NCI-H187 treated with DMSO at 0.1 percent for 48 hours (cell line): ENCODE measurements at places on chromosomes 13 and 19.

DNA sequence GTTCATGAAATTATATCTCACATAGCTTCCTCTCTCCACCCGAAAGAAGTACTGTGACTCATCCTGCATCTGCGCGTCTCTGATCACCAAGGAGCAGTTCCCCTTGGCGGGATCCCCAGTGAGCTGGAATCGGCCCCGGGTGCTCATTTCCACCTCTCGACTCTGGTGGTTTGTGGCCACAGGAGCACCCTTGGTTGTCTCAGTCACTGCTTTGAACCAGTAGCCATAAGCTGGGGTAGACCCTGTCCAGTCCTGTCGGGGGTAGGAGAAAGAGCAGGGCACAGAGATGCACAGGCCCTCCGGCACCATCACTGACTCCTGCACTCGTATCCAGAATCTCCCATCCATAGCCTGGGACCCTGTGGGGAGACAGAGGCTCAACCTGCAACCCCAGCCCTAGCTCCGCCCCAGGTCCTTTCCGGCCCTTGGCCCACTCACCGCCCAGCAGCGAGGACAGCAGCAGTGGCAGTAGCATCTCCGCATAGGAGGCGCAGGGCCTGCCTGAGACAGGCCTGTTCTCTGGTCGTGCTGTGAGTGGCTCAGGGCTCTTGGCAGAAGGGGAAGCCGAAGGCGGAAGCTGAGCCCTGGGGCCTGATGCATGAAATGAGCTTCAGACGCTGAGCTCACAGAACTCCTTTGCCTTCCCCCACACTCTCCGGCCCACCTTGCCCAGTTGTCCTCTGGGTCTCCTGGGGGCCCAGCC lies at the start of gene SIGLEC10:
SIGLEC10 (minus strand) TSS at position 536 of the 703 bp plus-strand sequence; CDS start at position 475, 61 bp downstream.
- DNase-seq: no peak

DNA sequence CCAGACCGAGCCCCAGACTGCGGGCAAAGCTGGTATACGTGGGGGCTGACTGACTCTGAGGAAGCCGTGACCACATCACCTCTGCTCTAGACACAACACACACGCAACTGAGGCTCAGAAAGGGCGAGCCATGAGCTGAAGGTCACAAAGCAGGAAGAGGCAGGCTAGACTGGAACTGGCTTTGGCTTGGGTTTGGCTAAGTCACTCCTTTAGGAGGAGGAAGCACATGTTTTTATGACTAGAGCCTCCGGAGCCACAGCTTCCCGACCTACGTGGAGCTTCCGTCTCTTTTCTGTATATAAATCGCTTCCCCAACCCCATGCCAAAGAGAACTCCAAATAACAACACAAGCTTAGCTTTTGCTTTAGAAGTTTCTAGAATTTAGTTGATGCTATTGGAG lies 48.0 kb downstream of the RFX2 start:
- DNase-seq: no peak

DNA sequence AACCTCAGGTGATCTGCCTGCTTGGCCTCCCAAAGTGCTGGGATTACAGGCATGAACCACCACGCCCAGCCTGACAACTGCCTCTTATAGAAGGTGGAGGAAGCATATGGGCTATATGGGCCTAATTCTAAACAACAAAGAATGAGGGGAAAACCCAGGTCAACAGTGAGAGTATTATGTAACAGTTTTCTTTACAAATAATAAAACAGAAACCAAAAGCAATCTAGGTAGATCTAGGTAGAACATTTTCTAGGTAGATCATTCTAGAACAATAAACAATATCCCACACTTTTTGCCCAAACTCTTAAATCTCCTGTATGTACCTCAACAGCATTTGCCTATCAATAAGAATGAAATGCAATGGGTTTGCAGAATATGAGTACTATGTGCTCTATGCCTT lies 267.4 kb downstream of the ABCC4 start:
- DNase-seq: no peak

DNA sequence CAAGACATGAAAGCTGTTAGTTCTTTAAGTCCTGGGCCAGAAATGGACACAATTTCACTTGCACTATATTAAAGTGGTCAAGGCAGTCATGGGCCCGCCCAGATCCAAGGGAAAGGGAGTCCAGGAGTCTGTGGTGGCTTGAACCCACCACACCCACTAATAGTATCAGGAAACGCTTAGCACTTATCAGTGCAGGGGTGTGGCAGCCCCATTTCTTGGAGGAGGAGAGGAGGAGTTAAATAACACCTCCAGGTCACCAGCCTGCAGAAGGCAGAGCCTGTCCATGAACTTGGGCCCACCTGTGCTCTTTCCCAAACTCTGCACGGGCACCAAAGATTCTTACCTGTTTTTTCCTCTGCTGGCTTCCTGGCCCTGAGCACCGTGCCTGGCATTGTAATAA lies 5.4 kb upstream of the NTN5 start:
- DNase-seq: no peak

DNA sequence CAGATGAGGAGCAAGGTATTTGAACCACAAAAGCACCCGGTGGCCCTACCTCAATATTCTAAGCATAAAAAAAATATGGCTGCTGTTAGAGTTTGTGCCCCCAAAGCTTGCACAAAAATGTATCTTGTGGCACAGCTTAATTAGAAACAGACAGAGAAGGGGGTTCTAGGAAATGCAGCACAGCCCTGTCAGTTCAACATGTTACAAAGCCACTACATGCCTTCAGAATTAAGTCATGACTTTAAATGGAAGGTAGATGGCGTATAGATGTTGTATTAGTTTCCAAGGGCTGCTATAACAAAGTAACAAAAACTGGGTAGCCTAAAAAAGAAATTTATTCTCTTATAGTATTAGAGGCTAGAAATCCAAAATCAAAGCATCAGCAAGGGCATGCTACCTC lies 703.8 kb downstream of the DIAPH3 start:
- DNase-seq: no peak

DNA sequence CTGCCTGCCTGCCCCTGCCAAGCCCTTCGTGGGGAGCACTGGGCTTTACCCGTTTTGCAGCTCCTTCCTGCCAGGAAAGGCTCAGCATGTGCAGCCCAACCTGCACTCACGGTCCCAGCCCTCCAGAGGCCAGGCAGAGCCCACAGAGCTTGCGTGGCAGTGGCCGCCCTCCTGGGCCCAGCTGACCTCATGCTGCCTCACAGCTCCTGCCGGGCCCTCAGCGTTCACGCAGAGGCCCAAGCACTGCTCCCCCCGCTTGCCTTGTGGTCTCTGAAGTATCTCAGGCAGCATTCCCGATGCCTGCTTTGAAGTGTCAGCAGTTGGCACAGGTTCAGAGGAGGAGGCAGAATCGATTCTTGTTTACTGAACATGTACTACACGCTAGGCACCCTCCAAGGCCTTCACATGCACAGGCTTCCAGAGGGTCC lies 32.5 kb downstream of the CAPN12 start:
- DNase-seq: no peak

DNA sequence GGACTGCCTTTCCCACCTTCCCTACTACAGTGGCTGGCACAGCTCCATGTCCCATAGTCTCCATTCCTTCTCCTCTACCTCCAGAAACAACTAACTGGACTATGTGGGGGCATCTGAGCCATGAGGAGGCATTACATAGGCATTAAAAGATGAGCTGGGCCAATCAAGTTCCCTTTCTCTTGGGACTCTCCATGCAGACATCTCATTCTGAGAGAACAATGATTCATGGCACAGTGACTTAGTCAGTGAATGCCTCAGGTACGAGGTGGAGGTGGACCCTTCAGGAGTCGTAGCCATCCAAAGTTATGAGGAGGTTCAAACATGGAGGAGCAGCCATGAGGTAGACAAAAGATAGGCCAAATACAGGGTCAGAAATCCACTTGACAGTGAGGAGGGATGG lies 70.0 kb downstream of the GPC6 start:
- DNase-seq: no peak

DNA sequence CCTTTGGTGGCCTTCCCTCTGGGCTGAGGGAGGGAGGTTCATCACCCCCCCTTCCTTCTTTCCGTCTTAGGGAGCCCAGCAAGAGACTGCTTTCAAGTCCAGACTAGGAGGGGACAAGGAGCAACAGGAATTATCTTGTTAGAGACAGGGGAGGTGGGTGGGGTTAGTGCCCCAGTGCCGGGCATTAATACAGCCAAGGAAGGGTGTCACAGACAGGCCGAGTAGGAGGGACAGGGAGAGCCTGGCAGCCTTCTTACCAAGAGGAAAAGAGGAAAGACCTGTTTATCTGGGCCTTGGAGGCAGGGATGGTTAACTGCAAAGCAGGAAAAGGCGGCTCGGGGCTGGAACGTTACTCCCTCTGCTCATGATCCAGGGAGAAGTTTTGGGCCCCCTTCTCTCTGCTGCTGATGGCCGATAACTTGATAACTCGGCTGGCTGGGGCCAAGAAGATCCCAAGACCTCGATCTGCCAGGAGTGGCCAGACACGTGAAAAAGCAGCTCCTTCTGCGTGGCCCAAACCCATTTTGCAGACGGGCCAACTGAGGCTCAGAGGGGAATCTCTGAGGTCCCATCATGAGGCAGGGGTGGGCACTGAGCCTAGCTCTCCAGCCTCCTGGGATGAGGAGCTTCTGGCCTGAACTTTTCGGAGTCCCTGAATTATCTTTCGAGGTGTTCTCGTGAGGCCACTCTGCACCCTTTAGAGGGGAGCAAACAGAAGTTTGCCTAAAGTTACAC lies 79.3 kb downstream of the PTPRS start:
- DNase-seq: no peak

- DNase-seq: no peak
These were observed 203.0 kb downstream of the DIAPH3 start for GRCh38 chr13:59960683-59961082.

- no peak for DNase-seq
These were observed 18.7 kb downstream of the STK24 start for GRCh38 chr13:98557937-98558792.

GRCh38 chr13:29954082-29955028 lies 103.9 kb upstream of the UBL3 start:
- no peak for DNase-seq

DNA sequence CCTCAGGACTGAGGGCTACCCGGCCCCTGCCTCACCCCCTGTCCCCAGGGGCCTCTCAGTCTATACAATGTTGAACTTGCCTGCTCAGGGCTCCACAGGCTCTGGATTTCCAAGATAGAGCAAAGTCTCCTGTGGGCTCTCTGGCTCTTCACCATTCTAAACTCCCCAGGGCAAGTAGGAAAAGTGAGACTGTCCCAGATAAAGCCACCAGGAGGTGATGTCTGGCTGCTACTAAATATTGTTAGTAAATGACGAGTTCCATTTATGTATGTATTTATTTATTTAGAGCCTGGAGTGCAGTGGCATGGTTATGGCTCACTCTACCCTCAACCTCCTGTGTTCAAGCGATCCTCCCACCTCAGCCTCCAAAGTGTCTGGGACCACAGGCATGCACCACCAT lies 73.6 kb upstream of the SIAH3 start:
- DNase-seq: no peak

DNA sequence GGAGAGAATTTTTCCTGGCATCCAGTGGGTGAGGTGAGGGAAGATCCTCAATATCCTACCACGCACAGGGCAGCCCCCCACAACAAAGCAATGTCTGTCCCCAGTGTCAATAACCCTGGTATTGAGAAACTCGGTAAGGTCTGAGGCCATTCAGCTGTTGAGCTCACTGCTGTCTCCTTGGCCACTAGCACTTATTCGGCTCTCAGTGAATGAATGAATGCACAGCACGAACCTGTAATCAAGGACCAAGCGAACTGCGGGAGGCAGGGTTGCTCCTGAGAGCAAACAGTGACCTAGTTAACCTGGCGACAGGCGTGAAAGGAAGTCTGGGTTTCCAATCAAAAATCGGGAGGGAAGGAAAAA lies 640 bp downstream of the ZSCAN5A start:
- no peak for DNase-seq

DNA sequence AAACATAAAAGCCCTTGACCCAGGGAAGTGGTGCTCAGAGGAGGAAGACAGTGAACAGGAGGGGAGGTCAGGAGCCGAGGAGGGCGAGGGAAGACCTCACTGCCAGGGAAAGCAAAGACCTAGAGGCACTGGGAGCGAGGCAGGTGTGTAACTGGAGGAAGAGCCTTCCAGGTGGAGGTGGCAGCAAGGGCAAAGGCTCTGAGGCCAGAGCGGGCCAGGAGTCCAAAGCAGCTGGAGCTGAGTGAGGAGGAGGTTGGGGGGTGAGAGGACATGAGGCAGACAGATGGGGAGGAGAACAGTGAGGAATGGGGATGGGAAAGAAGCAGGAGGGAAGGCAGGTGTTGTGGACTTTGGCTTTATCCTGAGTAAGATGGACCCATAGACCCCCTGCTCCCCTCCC lies 3.7 kb downstream of the UPK1A start:
- no peak for DNase-seq

DNA sequence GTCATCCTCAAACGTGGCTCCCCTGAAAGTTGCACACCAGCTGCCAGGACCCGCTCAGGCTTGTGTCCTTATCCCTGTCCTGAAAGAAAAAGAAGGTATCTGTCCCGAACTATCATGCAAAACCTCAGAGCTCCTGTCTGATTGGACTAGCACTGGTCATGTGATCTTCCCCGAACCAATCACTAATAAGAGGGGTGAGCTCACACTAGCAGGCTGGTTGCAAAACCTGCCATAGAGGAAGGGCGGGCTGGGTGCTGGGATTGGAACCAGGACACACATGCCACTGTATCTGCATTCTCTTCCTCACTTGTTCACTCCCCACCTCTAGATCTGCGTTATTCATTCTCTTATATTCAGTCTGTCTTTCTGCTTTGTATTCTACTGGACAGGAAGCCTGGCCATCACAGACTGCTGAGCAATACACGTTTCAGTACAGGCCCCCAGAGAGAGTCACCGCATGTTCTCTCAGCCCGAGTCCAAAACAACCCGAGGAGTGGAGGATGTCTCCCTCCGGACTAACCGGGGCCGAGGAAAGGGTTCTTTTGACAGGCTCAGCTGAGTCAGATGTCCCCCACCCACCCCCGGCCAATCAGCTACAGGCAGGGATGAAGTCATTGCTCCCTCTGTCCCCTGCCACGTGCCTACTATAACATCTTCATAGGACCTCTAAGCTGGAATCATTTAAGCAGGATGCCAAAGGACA lies 97.7 kb downstream of the SIPA1L3 start:
- DNase-seq: no peak

DNA sequence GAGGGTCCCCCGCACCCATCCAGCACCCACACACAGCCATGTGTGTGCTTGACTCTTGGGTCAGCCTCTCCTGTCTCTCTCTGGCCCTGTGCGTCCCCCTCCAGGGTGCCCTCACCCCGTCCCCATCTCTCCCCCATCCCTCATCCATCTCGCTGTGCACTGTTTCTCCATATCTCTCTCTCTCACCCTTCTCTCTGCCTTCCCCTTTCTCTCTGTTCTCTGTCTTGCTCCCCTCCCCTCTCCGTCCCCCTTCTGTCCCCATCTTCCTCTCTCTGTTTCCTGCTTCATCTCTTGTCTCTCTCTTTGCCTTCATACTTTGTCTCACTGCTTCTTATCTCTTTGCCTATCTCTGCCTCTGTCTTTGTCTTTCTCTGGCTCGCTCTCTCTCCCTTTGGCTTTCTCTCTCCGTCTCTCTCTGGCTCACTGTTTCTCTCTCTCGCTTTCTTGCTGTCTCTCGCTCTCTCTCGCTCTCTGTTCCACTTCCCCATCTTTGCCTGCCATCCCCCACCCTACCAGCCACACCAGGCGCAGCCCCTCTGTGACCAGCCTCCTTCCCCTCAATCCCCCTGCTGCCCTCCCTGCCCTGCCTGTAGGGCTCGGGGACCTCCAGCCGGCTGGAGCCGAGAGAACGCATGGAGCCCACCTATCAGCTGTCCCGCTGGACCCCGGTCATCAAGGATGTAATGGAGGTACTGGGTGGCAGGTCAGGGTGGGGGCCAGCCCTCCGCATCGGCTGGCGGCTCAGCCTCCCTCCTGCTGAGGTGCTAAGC lies 8.9 kb downstream of the STXBP2 start:
- no peak for DNase-seq

- no peak for DNase-seq
These were observed 43.0 kb downstream of the ZAR1L start for GRCh38 chr13:32272021-32272683.
